ENCODE measurements at places on chromosomes 2 and 18.
A peak's percentile ranks its signal among the peaks of the same experiment; 100 is the strongest.

- DNase-seq, result peak; percentile 24
These were observed 337.4 kb downstream of the PTPRM start for GRCh38 chr18:7904529-7904928.

DNA sequence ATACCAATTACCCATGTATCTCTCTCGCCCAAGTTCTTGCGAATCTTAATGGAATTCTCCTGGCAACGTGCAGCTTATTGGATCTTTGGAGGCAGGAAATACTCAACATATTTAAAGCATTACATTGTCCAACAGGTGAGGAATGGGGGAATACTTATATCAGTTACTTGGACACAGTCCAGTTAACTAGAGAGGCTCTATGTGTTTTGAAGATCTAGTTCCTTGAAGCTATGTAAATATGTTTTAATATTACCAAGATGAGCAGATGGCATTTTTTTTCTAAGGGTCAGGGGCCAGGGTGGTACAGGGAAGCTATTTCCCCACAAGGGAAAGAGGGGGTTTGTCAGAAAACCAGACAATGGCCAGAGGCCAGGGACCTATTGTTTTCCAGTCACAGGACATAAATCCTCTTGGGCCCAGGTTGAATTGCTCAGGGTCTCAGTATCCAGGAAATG, 26.8 kb upstream of the MC5R start:
- DNase-seq, result no peak

DNA sequence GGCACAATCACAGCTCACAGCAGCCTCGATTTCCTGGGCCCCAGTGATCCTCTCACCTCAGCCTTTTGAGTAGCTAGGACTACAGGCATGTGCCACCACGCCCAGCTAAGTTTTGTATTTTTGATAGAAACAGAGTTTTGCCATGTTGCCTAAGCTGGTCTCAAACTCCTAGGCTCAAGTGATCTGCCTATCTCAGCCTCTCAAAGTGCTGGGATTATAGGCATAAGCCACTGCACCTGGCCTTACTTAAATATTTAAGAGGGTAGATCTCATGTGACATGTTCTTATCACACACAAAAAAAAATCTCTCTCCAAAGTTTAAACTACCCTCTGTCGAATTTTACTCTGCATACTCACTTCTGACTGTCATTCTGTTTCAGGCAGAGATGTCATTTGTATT, 75.4 kb upstream of the CHRNA1 start:
- no peak for DNase-seq

DNA sequence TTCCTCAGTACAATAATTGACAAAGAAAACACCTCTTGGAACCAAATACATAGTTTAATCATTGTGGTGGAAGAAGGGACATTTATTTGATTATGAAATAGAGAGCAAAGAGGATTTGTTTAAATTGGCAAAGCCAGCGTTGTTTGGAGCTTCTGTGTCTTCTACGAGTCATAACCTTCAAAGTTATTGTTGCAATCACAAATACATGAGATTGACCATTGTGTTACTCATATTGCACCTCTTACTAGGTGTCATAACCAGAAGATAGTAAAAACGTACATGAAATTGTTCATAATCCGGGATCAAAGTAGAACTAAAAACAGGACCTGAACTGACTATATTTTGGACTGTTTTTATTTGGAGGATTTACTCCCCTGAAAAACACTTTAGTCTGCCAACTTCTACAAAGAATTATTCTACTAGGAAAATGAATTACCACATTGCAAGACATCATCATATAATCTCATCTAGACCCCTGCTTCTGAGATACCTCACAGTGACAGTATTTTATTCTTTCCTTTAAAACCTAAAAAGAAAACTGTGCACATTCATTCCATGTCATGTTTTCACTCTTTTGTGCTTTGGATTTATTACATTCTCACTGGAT, 151.7 kb upstream of the KLF7 start:
- no peak for DNase-seq

DNA sequence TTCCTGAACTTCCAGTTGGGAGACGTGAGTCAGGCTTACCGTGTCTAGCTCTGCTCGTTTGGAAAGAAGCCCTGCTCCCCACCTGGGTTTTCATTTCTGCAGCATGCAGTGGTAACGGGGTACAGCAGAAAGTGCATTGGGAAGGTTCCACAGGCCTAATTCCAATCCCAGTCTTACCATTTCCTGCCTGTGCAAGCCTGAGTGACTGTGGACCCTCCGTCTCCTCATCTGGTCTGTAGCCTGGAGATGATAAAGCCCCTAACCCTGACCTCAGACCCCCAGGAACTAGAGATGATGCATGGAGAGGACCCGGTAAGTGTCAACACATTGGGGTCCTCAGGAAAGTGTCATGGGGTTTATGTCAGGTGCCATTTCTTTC, 5.8 kb upstream of the PSD4 start:
- DNase-seq, result no peak

DNA sequence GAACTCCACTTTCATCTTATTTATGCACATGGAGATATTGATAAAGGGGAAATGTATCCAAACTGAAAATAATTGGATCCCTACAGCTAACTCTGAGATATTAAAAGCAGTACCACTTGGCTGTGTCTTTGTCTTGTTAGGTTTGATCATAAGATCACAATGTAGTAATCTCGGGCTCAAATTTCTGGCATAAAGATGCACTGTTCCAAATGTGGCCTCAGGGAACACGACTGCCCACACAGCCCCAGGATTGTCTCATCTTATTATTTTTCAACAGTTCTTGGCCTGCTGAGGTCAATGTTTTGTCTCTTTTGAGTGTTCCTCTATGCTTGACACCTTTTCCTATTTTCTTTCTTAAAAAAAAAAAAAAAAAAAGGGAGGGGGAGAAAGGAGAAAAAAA, 114.1 kb downstream of the GBX2 start:
- no peak for DNase-seq

GRCh38 chr2:136134126-136134525, 16.2 kb upstream of the CXCR4 start:
- DNase-seq, result no peak

DNA sequence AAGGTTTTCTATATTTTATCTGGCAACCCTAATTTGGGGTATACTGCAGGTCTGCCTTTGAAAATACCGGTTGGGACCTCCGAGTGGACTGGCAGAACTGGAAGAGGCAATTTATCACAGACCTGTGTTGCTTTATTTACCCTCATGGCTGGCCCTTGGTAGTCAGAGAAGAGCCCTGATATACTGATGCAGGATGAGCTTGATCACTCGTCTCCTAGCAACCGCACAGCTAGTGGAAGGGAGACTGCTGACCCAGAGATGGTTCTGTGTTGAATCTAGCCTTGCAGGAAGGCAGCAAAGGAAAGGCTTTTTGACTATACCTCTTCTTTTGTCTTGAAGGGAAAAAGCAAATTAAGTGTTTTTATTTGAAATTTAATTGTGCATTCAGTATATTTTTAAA, 154.7 kb downstream of the EML6 start:
- DNase-seq, result no peak

DNA sequence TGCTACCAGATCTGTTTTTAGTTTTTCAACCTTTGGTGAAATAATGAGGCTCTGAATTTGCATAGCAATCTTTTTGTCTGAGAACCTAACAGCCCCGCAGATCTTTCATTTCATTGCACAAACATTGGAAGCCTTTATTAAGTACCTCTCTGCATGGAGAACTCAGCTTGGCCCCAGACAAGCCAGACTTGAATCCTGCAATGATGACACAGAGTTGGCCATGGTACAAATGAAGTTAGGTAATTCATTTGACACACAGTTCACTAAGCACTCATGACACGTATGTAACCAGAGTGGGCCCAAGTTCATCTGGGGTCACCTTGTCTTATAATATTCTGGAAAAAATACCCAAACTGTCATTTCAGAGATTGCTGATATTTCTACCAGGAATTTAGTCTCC, 439.1 kb upstream of the ID2 start:
- DNase-seq, result peak; percentile 3

- no peak for DNase-seq
These were observed 10.0 kb downstream of the MRPL33 start for GRCh38 chr2:27781496-27781895.

GRCh38 chr2:121977326-121977725, 221.9 kb downstream of the TSN start:
- DNase-seq, result no peak

GRCh38 chr2:100817388-100817985, 2.5 kb upstream of the NPAS2 start:
- no peak for DNase-seq

DNA sequence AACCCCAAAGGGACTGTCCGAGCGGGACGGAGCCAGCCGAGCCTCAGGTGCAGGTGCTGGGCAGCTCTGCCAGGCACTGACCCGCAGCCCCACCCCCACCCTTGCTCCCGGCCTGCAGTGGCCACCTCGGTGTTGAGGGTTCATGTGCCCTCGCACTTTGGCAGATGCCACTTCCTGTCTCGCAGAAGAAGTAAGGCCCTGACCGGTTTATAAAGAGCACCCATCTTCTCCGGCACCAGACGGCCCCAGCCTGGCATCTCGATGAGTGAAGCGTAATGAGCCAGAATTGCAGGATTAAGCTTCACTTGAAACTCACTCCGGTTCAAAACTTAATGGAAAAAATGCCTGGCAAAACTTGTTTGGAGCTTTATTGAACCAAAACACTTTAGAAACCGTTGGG, 10.9 kb upstream of the NFATC1 start:
- no peak for DNase-seq

DNA sequence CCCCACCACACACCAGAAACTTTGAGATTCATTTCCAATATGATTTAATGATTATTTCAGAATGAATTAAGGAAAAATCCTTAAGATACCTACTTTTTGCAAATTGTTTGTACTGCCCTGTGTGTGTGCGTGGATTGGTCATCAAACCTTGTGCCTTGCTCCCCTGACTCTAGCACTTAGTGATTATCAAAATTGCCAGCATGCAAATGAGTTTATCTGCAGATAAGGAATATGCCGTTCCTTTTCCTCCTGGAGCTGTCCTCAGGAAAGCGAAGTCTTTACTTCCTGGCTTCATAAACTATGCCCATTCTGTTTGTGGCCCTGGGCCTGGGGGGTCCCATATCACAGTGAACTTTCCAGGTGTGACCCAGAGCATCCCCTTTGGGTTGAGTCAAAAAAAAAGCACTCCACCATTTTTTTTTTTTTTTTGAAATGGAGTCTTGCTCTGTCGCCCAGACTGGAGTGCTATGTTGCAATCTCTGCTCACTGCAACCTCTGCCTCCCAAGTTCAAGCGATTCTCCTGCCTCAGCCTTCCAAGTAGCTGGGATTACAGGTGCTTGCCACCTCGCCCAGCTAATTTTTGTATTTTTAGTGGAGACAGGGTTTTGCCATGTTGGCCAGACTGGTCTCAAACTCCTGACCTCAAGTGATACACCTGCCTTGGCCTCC, 11.4 kb downstream of the CHMP1B start:
- DNase-seq, result no peak

- no peak for DNase-seq
These were observed 56.4 kb upstream of the NFATC1 start for GRCh38 chr18:79339094-79339908.

DNA sequence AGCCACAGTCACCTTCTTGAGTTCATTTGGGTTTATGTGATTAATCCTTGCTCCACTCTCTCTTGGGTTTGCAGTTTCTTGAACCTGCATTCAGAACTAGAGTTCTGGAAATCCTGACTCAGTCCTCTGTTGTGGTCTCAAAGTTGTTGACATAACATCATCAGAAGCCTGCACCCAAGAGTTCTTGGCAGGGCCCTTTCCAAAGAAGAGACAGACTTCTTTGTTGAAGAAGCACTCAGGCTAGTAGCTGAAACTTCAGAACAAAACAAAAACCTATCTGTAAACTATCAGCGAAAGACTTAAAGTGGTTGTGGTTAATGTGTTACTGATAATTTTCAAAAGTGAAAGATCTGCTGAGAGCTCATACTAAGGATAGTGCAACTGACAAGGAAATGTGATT, 120.8 kb downstream of the FAM168B start:
- no peak for DNase-seq

DNA sequence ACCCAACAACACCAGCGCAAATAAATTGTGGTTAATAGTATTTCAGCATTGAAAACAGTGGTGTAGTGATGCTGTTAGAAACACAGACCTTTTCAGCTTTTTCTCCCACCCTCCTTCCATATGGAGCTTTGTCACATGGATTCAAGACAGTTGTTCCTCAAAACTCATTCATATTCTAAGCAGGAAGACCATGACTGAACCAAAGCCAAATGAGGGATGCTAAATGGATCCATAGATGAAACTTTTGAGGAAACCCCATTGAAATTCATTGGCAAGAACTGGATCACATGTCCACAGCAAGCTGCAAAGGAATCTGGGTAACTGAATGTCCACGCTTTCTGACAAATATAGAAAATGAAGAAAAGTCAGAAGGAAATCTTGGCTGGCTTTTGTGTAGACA, 615.1 kb upstream of the NETO1 start:
- DNase-seq, result no peak

DNA sequence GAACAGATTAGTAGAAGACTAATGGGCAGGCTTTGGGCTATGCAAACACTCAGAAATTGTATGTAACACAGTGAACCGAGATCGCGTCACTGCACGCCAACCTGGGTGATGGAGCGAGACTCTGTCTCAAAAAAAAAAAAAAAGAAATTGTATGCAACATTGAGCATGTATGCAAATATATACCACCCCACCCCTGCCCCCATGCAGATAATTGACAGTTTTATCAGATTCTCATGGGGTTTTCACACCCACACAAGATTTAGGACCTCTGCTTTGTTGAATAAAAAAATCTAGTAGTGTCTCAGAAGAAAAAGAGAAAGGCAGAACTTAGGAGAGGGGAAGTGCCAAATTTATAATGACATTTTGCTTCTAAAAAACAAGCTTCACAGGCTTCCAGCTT, 131.6 kb upstream of the FN1 start:
- no peak for DNase-seq

GRCh38 chr2:160364364-160364763, 129.2 kb downstream of the RBMS1 start:
- no peak for DNase-seq

DNA sequence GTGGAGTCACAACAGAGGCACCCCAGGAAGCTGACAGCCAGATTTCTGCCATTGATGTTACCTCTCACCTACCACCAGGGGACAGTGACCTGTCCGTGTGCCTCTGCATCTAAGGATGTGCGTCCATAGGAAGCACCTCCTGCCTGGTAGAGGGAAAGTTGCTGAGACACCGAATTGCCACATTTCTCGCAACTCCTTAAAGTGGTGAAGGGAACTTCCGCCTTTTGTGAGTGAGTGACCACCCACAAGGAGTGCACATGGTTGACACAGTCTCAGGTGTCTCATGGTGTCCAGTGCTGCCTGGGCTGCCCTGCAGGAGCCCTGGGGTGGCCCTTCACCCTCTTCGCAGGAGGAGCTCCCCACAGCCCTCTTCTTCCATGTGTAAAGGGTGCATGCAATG, 201.8 kb downstream of the GBX2 start:
- no peak for DNase-seq
